Fibroblast of lung (primary cell): ENCODE measurements at places on chromosomes 3 and 15. TPM values are rescaled to one million over a fixed set of nuclear protein-coding genes. Genes with fewer than 3 reads are reported as not detected.

Gene ABHD5
- 55.5 and 59.8 TPM in 2 replicates for polyA plus RNA-seq

Gene AQP9
- not detected in 2 replicates for polyA plus RNA-seq

DNA sequence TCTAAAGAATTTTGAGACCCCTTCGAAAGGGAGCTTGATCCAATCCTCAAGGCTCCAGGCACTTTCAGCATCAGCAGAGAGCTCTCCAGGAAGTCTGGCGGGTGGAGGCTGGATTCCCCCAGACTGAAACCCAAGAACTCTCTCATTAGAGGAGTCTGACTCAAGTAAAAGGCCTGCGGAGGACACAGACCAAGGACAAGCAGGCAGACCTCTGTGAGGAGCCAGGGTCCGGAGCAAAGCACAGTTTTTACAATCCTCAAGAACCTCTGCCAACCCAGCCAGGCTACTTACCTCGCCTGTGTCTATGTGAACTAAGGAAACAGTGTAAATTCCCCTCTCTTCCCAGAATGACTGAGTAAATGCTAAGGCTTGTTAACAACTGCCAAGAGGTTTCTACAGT, 86.2 kb downstream of the FBN1 start:
- H3K27me3 ChIP-seq, result no peaks in the 10 kb centered on the region
- peaks cover 2% of the 10 kb centered on the region for H3K36me3 ChIP-seq
- H3K4me3 ChIP-seq, result no peak overlapping the region
- peaks cover 21% of the 10 kb centered on the region for H3K4me1 ChIP-seq
- peak overlapping the region; percentile 69 for H3K27ac ChIP-seq
- peak; percentile 93 for DNase-seq

- H3K27ac ChIP-seq, result no peak overlapping the region
- peaks cover 5% of the 10 kb centered on the region for H3K4me1 ChIP-seq
- DNase-seq, result no peak
- H3K27me3 ChIP-seq, result no peaks in the 10 kb centered on the region
- H3K36me3 ChIP-seq, result no peaks in the 10 kb centered on the region
- H3K4me3 ChIP-seq, result no peak overlapping the region
These were observed 29.9 kb upstream of the SFMBT1 start for GRCh38 chr3:53075743-53076140.

Gene LRRC3B
- not detected in 2 replicates for polyA plus RNA-seq

GRCh38 chr3:128327606-128328031, 139.1 kb downstream of the DNAJB8 start:
- no peaks in the 10 kb centered on the region for H3K27me3 ChIP-seq
- H3K4me3 ChIP-seq, result no peak overlapping the region
- H3K4me1 ChIP-seq, result no peaks in the 10 kb centered on the region
- H3K27ac ChIP-seq, result no peak overlapping the region
- no peaks in the 10 kb centered on the region for H3K36me3 ChIP-seq

Gene CCR1
- 0.99 and 9.9 TPM in 2 replicates for polyA plus RNA-seq

- no peaks in the 10 kb centered on the region for H3K27me3 ChIP-seq
- no peak overlapping the region for H3K27ac ChIP-seq
- DNase-seq, result peak; percentile 38
- H3K36me3 ChIP-seq, result no peaks in the 10 kb centered on the region
- H3K4me3 ChIP-seq, result no peak overlapping the region
- H3K4me1 ChIP-seq, result peaks cover 2% of the 10 kb centered on the region
These were observed 4.5 kb upstream of the TLNRD1 start for GRCh38 chr15:80996247-80996646.

GRCh38 chr15:67774626-67775025, 50.7 kb upstream of the SKOR1 start:
- H3K27me3 ChIP-seq, result no peaks in the 10 kb centered on the region
- H3K36me3 ChIP-seq, result no peaks in the 10 kb centered on the region
- no peak overlapping the region for H3K27ac ChIP-seq

GRCh38 chr3:9441501-9442221, 44.2 kb downstream of the SETD5 start:
- H3K27ac ChIP-seq, result no peak overlapping the region
- H3K4me3 ChIP-seq, result no peak overlapping the region
- no peaks in the 10 kb centered on the region for H3K4me1 ChIP-seq
- H3K36me3 ChIP-seq, result peaks cover 18% of the 10 kb centered on the region
- DNase-seq, result no peak

- peak; percentile 24 for DNase-seq
- H3K4me1 ChIP-seq, result no peaks in the 10 kb centered on the region
- H3K27me3 ChIP-seq, result no peaks in the 10 kb centered on the region
- H3K27ac ChIP-seq, result no peak overlapping the region
- H3K4me3 ChIP-seq, result no peak overlapping the region
- H3K36me3 ChIP-seq, result no peaks in the 10 kb centered on the region
These were observed 62.1 kb upstream of the SLC6A11 start for GRCh38 chr3:10753964-10754363.

DNA sequence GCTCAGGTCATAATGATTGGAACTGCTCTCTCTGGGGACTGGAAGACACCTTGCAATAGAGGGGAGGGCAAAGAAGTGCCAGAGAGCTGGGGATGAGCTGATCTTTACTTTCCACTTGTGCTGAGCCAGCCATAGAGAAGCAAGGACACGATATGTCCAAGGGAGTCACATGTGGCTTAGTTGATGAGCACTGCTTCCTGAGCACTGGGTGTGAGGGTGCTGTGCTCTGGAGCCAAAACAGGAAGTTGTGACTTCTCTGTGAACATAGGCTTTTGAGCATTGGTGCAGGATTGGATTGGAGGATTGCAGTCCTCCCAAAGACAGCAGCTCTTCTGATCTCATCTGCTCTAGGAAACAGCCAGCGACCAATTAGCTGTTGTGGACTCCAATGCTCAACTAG, 6.7 kb downstream of the PARP14 start:
- no peak for DNase-seq
- no peak overlapping the region for H3K27ac ChIP-seq
- H3K4me1 ChIP-seq, result no peaks in the 10 kb centered on the region
- no peak overlapping the region for H3K4me3 ChIP-seq
- no peaks in the 10 kb centered on the region for H3K27me3 ChIP-seq

DNA sequence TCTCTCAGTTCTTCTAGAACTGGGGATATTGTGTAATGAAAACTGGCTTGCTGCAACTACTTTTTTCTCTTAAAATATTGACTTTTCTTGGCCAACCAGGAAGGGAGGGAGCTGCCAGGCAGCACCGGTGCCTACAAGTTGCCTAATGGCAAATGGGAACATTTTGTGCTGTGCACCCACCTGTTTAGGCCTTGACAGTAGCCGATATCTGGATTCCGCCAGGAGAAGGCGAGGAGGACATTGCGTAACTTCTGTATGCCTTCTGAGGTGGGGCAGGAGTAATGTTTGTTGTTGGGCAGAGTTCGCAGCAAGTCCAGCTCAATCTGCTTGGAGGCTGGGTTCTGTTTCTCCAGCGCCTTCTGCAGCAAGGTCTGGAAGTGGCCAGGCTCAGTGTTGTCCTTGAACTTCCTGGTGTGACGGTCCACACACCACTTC, 64.9 kb downstream of the TBC1D2B start:
- DNase-seq, result no peak
- H3K4me3 ChIP-seq, result no peak overlapping the region
- no peaks in the 10 kb centered on the region for H3K27me3 ChIP-seq
- peaks cover 8% of the 10 kb centered on the region for H3K36me3 ChIP-seq
- H3K27ac ChIP-seq, result no peak overlapping the region

GRCh38 chr15:55710286-55710685, 32.7 kb downstream of the PRTG start:
- no peaks in the 10 kb centered on the region for H3K36me3 ChIP-seq
- H3K4me3 ChIP-seq, result no peak overlapping the region
- H3K27me3 ChIP-seq, result no peaks in the 10 kb centered on the region
- no peak overlapping the region for H3K27ac ChIP-seq
- no peak for DNase-seq

- no peak for DNase-seq
- no peak overlapping the region for H3K4me3 ChIP-seq
- no peaks in the 10 kb centered on the region for H3K36me3 ChIP-seq
- H3K4me1 ChIP-seq, result peaks cover 3% of the 10 kb centered on the region
These were observed 54.5 kb downstream of the RGMA start for GRCh38 chr15:93034512-93034911.

- H3K4me3 ChIP-seq, result no peak overlapping the region
- H3K4me1 ChIP-seq, result peaks cover 9% of the 10 kb centered on the region
- no peak for DNase-seq
- no peak overlapping the region for H3K27ac ChIP-seq
These were observed 75.3 kb downstream of the SSR3 start for GRCh38 chr3:156479604-156480003.

Gene C3orf85
- not detected in 2 replicates for polyA plus RNA-seq

Gene MGA
- polyA plus RNA-seq, result 6.1 and 6.5 TPM in 2 replicates

DNA sequence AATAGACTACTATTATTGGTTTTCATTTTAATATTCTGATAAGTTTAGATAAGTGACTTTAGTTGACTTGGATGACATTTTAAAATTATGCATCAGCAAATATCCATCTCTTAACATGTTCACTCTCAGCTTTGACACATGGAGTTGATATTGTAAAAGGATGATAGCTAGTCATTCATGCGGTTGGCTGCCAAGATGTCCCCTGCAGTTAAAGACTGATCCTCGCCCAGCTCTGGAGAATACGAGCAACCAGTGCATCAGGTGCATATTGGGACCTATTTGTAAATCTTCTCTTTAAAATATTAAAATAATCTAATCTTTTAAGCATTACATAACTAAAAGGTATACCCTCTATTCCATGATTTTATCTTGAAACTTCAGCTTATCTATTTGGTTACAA, 41.9 kb downstream of the EPHB1 start:
- DNase-seq, result no peak
- H3K4me1 ChIP-seq, result no peaks in the 10 kb centered on the region
- H3K27me3 ChIP-seq, result no peaks in the 10 kb centered on the region
- H3K27ac ChIP-seq, result no peak overlapping the region

Gene RTP1
- not detected in 2 replicates for polyA plus RNA-seq

DNA sequence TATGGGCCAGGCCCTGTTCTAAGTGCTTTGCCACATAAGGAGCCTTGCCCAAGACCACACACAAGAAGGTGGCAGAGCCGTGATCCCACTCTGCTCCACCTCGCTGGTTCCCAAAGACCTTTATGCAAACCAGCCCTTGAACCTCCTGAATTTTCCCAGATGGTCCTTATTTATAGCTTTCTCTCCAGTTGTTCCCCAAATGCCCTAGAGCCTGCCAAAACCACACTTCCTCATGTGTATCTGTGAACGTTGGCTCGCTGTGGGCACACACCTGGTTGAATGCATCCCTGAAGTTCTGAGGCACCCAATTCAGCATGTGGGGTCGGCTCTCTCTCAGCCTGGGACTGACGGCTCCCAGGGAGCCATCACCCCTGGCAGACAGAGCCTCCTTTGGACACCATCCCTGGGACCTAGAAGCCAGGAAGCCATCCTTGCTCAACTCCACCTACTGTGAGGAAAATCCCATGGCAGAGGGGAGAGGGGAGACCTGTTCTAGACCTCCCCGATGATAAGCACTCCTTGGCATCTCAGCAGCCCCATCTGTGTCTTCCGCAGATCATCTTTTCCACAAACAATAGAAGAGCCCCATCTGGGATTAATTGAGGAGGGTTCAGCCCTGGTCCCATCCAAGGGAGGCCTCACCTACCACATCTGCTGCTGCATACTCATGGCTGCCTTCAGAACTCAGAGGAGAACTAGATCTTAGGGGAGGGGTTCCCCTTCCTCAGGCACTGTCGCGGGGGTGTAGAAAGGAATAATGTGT, 42.3 kb upstream of the LIMD1 start:
- no peak for DNase-seq
- H3K27me3 ChIP-seq, result no peaks in the 10 kb centered on the region
- peaks cover 61% of the 10 kb centered on the region for H3K4me1 ChIP-seq
- peak overlapping the region; percentile 88 for H3K27ac ChIP-seq

DNA sequence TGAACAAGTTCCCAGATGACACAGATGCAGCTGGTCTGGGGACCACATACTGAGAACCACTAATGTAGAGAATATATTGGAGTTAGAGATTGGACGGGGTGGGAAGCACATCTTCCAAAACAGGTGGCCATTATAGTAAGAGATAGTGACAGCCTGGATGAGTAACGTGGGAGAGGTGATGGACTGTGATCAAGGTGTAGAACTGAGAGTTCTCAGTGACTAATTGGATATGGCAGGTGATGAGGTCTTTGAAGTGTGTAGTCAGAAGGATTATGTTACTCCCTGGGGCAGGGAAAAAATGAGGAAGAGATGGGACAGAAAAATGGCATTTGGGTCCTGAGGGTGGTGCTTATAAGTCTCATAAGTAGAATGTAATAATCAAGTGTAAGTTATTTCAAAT, 66.6 kb downstream of the KCNMB2 start:
- no peaks in the 10 kb centered on the region for H3K36me3 ChIP-seq
- no peaks in the 10 kb centered on the region for H3K27me3 ChIP-seq
- H3K4me1 ChIP-seq, result no peaks in the 10 kb centered on the region
- no peak overlapping the region for H3K27ac ChIP-seq
- no peak overlapping the region for H3K4me3 ChIP-seq

DNA sequence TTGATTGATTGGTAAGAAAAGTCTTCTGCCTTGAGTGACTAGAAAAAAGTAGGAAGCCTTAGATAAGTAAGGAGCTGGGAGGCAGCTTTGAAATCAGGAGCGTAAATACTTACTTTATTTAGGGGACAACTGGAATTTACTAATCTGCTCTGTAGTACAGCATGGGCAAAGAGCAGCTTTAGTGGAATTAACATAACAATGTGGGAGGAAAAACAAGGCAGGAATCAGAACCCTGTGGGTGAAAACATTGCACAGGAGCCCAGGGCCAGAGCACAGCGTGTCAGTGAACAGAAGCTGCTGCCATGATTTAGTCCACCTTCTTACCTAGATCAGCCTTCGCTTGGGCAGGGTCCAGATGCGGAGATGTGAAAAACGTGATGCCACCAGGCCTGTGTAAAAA, 14.6 kb downstream of the FMN1 start:
- H3K4me3 ChIP-seq, result no peak overlapping the region
- no peak overlapping the region for H3K27ac ChIP-seq
- H3K27me3 ChIP-seq, result no peaks in the 10 kb centered on the region

DNA sequence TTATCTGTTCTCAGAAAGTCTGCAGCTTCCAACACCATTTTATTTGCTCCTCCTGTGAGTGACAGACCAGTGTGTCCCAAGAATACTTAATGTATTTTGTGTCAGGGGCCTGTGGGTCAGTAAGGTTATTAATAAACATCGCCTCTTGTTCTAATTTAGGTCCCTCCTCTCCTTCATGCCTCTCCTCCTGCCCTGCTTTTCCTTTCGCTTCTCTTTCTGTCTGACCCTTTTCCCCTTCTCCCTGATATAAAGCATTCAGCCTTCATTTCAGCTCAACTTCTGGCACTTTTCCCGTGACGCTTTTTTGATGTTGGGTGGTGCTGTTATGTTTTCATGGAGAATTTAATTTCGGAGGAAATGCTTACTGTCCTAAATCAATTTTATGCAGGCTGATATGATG, 29.7 kb upstream of the NR2F2 start:
- no peak overlapping the region for H3K27ac ChIP-seq
- no peaks in the 10 kb centered on the region for H3K27me3 ChIP-seq
- no peaks in the 10 kb centered on the region for H3K36me3 ChIP-seq
- peaks cover 6% of the 10 kb centered on the region for H3K4me1 ChIP-seq
- H3K4me3 ChIP-seq, result no peak overlapping the region

GRCh38 chr15:78048628-78048920, 28.9 kb downstream of the TBC1D2B start:
- H3K36me3 ChIP-seq, result peaks cover 6% of the 10 kb centered on the region
- DNase-seq, result no peak
- no peaks in the 10 kb centered on the region for H3K27me3 ChIP-seq
- peak overlapping the region; percentile 8 for H3K27ac ChIP-seq

- no peaks in the 10 kb centered on the region for H3K36me3 ChIP-seq
- H3K27me3 ChIP-seq, result no peaks in the 10 kb centered on the region
- no peak overlapping the region for H3K4me3 ChIP-seq
- H3K27ac ChIP-seq, result no peak overlapping the region
These were observed 1428.2 kb upstream of the GBE1 start for GRCh38 chr3:83189634-83190033.

- no peak for DNase-seq
- H3K4me3 ChIP-seq, result no peak overlapping the region
- H3K36me3 ChIP-seq, result no peaks in the 10 kb centered on the region
These were observed 20.4 kb downstream of the FBN1 start for GRCh38 chr15:48625126-48625525.
